ENCODE measurements at places on chromosomes 6 and 20.

DNA sequence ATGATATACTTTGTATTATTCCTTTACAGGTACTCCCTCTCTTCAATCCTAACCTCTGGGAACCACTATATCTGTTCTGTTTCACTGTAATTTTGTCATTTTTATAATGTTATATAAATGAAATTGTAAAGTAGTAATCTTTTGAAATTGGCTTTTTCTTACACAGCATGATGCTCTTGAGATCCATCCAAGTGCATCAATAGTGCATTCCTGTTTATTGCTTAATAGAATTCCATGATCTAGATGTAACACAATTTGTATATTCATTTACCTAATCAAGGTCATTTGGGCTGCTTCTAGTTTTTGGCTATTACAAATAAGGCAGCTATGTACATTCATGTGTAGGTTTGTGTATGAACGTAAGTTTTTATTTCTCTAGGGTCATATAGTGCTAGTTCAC, 174.6 kb downstream of the KHDC1L start:
- no peak for DNase-seq

GRCh38 chr6:138431256-138432062, 27.4 kb downstream of the HEBP2 start:
- DNase-seq: no peak

DNA sequence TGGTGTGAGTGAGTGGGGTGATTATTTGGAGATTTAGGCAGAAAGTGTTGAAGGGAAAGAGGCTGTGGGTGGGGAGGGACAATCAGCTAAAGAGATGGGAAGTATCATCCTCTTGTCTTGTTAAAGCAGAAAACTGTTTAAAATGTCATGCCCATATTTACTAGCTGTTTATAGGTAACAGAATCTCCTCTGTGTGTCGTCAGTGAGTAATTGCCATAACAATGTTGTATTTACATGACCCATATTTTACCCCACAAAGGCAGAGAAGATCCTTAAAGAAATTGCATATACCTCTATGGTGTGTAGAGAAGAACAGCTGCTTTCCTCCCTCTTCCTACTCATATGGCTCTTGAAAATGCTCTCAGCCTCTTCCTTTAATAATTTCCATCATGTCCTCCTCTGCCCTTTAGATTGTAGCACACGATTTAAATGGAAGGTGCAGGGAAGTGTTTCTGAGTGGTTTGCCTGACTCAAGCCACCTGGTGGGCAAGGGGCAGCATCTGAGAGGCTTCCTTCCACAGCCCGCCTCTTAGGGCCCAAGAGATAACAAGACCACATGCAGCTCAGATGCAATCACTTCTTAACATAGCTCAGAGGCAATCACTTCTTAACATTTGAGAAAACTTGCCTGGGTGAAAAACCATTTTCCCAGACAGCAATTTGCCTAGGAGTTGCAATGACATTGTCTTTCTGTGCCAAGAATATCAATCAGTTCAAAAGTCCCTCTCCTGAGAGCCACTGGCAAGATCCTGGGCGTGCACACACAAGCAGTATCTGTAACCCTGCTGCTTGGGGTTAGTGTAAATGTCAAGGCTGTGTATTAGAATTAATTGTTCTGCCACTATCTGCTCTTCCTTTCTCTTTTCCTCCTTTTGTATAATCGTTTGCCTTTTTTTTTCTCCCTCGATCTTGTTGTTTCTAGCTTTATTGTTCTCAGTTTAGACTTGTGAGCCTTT, 44.1 kb upstream of the EDN1 start:
- DNase-seq: no peak

DNA sequence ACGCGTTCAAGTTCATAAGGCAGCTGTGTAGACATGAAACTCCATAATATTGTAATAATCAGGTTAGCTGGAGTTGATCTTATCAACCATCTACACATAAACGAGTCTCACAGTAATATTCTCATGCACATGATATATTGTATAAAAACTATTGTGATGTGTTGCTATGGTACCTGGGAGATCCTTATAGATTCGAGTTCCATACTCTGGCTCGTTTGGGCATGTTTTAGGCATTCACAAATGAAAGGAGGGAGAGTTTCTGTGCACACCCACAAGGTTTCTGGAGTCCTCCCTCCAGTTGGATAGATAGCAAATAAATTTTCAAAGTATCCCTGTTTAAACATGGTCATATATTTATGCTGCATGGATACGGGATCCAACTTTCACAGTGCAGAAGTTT, 567.5 kb upstream of the SLC35B3 start:
- DNase-seq: no peak

DNA sequence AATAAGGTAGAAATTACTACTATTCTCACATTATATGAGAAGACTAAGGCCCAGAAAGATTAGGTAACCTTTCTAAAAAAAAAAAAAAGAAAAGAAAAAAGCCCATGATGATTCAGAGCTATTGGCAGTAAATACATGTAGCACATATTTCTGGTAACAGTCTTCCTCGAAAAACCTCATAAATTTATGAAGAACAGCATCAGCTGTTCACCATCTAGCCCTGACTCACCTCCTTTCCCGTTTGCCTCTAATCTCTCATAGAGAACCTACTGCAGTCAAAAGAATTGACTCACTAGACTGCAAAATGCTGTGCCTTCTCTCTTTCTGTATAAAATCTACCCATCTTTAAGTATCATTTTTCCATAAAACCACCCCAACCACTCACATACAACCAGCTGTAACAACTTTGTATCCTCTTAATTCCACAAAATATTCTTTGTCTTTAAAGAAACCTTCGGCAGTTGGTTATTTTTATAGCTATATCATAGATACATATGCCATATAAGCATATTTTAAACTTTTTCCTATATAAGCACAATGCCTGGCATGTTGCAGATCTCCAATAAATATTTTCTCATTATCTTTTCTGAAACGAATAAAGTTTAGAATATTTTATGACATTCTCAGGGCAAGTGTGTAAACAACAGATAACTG, 152.7 kb upstream of the ENPP5 start:
- DNase-seq: no peak

DNA sequence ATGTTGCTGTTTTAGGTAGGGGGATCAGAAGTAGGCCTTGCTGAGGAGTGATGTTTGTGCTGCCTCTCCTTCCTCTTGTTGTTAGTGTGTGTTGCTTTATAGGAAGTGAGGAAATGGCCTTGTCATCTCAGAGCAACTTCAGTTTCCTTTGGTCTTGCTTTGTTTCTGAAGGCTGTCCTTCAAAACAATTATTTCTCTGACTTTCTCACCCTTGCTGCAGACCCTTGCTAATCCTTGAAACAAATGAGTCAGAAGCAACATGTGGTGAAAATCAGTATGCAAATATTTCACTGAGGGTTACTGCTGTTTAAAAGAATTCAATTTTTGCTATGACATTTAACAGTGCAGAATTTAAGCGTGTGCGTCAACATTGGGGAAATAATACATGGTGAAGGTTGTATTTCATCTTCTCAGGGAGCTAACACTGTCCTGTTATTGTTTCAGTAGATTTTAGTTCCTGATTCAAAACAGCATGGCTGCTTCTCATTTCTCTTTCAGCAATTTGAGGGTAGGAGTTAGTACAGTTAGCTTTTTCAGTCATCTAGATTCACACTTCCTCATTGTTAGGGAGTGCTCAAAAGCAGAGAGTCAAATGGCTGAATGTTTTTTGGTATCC, 13.8 kb downstream of the RNF144B start:
- no peak for DNase-seq

DNA sequence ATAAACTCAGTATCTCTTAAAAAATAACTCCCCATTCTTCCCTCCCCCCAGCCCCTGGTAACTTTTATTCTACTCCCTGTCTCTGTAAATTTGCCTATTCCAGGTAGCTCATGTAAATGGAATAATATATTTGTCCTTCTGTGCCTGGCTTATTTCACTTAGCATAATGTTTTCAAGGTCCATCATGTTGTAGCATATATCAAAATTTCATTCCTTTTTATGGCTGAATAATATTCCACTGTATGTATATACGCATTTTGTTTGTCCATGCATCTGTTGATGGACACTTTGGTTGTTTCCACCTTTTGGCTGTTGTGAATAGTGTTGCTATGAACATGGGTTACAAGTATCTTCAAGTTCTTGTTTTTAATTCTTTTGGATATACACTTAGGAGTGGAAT, 13.0 kb downstream of the PERP start:
- no peak for DNase-seq

DNA sequence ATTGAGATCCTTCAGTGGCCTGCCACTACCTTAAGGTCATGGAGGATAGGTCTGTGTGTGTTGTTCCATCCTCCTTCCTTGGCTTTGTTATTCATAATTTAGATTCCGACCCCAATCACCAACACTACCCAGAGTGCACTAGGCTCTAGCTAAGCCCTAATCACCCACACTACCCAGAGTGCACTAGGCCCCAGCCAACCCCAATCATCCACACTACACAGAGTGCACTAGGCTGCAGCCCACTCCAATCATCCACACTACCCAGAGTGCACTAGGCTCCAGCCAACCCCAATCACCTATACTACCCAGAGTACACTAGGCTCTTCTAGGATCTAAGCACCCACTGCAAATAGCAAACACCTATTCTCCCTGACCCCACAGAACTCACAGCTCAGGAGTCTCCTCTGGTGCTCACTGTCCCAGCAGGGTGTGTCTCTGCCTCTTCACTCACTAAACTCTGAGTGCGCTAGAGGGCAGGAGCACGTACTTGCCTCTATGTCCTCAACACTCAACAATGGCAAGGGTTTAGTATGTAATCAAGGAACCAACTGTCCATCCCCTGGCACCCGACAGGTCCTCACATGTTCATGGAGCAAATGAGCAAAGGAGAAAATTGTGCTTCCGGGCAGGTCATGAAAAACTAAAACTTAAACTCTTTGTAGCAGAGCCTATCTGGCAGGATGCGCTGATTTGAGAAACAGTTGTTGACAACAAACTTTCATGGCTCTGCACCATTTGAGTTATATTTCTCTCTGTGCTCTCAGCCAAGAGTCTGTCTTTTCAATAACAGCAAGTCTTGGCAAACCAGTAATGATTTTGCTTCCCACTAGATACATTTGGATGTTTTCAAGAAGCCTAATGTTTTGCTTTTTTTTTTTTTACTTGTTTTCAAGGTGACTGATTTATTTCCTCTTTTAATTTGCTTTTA, 54.3 kb downstream of the SLC22A23 start:
- no peak for DNase-seq

DNA sequence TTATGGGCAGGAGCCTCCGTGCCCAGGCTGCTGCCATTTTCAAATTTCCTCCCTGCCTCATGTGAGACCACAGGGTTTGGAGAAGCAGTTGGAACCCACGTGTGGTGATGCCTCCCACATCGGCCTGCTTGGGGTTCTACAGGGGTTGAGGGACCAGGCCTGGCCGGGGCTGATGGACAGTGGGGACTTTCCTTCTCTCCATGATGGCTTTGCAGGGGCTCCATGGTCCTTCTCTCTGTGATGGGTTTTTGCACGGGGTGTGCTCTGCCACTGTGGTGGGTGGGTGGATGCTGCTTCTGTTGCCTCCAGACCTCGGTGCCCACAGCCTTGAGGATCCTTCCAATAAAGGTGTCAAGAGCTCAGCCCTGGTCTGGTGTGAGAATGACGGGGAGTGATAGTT, 54.4 kb downstream of the ADNP start:
- DNase-seq: no peak

DNA sequence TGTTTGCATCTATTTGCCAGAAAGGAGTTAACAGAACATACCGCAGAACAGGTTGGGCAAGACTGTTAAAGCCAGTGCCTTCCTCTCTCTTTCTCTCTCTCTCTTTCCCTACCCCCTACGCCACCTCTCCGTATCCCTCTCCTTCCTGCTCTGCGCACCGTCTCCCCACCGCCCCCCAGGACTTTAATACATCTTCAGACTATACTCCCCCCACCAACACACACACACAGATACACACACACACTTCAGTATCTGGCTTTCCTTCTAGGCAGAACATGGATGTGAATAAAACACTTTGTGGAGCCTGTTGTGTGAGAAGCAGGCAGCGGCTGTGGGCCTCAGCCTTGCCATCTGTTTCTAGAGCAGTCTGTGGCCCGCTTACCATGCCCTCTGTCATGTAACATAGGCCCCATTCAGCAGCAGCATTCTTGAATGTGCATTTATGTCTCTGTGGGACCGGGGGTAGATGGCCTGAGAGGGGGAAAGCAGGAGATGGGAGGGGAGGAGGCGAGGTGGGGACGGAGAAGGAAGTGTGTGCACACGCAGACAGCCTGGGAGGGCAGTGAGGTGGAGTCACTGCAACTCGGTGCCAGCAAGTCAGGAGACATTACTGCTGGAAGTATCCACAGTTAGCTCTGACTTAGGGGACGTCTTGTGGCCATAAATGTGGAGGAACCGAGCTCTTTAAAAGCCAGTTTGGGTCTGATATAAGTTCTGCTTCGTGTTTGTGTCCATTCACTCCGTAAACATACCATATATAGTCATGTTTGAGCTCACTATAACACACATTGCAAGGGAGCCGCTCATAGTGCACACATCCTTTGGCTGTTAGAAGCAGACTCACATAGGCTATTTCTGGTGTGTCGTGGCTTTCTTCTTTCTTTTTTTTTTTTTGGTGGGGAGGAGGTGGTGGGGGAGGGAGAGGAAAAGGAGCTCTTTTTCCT, 38.4 kb downstream of the RREB1 start:
- DNase-seq: no peak

- no peak for DNase-seq
Observed at GRCh38 chr6:53979468-53980067, 131.7 kb upstream of the MLIP start.

DNA sequence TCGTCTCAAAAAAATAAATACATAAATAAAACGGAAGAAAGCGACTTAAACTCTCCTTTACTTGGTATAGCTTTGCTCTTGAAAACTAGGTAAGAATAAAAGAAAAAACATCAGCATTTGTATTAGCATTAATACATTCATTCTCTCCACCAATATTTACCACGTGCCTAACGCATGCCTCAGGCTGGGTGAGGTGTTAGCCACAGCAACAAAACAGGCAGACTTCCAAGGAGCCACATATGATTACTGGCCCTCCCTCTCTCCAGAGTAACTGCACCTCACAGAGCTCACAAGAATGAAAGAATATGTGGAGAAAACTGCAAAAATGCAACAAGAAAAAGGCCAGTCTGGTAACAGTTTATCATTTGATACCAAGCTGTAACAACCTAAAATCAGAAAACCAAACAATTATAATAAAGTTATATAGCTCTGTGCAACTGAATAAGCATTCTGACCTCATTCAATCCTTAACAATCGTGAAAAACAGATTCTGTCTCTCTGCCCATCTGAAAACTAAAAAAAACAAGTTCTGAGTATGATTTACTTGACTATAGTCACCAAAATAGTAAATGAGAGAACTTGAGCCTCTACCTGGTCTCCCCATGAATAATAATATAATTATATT, 5.2 kb downstream of the NAPB start:
- DNase-seq: no peak

- no peak for DNase-seq
Observed at GRCh38 chr6:159176913-159177312, 7.7 kb downstream of the FNDC1 start.

- DNase-seq: no peak
Observed at GRCh38 chr6:128807577-128807976, 75.4 kb upstream of the LAMA2 start.

GRCh38 chr20:60446267-60447111, 488.3 kb downstream of the CDH26 start:
- no peak for DNase-seq

DNA sequence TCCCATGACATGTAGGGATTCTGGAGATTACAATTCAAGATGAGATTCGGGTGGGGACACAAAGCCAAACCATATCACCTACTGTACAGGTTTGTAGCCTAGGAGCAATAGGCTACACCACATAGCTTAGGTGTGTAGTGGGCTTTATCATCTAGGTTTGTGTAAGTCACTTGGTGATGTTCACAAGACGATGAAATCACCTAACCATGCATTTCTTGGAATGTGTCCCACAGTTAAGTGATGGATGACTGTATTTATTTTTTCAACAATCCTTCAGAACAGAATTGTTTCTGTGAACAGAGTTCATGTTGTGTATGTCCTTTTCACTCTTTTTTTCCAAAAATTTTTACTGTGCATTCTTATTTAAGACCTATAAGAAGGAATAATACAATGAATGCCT, 76.1 kb downstream of the DTD1 start:
- no peak for DNase-seq
